IPS DF 6.9 (cell line): ENCODE measurements at places on chromosomes 4 and X.

DNA sequence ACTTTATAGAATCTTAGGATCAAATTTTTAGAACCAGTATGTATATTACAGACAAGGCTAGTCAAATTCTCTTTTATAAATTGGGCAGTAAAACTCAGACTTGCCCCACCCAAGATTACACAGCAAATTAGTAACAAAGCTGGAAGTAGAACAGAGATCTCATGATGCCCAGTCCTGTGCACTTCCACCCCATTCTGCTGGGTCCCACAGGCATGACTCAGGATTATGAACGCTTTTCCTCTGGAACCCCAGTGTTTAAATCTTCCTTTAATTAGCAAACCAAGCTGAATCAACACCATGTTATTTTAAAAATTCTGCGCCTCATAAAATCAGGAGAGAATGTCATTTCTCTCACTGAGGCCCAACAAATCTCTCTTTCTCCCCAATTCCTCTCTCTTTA is 1.5 kb upstream of the IL13RA2 start:
- H3K27ac ChIP-seq, result no peak overlapping the region
- H3K4me3 ChIP-seq, result no peak overlapping the region
- no peaks in the 10 kb centered on the region for H3K4me1 ChIP-seq
- no peaks in the 10 kb centered on the region for H3K27me3 ChIP-seq

- H3K27me3 ChIP-seq, result no peaks in the 10 kb centered on the region
- H3K4me1 ChIP-seq, result no peaks in the 10 kb centered on the region
- H3K4me3 ChIP-seq, result no peak overlapping the region
- no peaks in the 10 kb centered on the region for H3K36me3 ChIP-seq
- DNase-seq, result no peak
- H3K27ac ChIP-seq, result no peak overlapping the region
Measured at GRCh38 chr4:93658443-93658842, 170.1 kb upstream of the ATOH1 start.

GRCh38 chr4:53012738-53013137 is 150.6 kb downstream of the RASL11B start:
- no peaks in the 10 kb centered on the region for H3K27me3 ChIP-seq
- H3K36me3 ChIP-seq, result no peaks in the 10 kb centered on the region
- no peak overlapping the region for H3K4me3 ChIP-seq
- no peak overlapping the region for H3K27ac ChIP-seq

DNA sequence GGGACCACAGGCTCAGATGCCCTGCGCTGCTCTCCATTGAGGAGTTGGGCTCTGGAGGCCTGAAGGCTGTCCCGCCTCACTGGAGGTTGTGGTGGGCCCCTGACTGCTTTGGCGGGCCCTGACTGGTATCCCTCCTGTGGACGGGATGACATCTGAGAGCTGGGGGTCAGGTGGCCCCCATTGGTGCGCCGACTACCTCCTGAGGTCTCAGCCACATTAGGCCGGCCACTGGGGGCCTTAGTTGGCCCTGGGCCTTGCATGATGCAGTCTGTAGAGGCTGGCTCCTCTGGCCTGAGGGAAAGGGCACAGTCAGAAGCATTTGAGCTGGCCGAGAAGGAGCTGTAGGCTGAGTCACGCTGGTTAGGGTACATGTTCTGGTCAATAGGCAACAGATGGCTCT is 164.5 kb upstream of the DGKK start:
- H3K27ac ChIP-seq, result no peak overlapping the region
- no peaks in the 10 kb centered on the region for H3K4me1 ChIP-seq
- H3K4me3 ChIP-seq, result no peak overlapping the region
- H3K36me3 ChIP-seq, result no peaks in the 10 kb centered on the region
- no peak for DNase-seq

DNA sequence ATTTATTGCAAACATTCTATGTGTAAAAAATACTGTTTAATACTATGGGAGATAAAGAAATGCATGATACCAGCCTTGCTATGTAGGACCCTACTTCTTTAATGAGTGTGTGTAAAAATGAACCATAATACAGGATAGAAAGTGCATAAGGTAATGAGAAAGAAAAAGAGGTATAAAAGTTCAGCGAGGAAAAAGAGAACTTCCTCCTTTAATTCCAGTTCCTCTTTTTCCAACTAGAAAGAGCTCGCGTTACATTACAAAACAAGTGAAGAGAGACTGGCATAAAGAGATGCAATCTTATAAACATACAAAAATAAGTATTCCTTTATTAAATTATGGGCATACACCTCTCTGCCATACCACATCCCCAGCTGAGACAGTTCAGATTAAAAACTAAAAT is 77.4 kb downstream of the ANKRD17 start:
- no peaks in the 10 kb centered on the region for H3K4me1 ChIP-seq
- no peak overlapping the region for H3K4me3 ChIP-seq
- H3K27ac ChIP-seq, result no peak overlapping the region
- no peak for DNase-seq
- H3K27me3 ChIP-seq, result no peaks in the 10 kb centered on the region

- H3K36me3 ChIP-seq, result no peaks in the 10 kb centered on the region
- no peak overlapping the region for H3K4me3 ChIP-seq
- H3K27ac ChIP-seq, result no peak overlapping the region
- no peak for DNase-seq
Measured at GRCh38 chrX:38206036-38206435, 14.6 kb downstream of the SRPX start.

DNA sequence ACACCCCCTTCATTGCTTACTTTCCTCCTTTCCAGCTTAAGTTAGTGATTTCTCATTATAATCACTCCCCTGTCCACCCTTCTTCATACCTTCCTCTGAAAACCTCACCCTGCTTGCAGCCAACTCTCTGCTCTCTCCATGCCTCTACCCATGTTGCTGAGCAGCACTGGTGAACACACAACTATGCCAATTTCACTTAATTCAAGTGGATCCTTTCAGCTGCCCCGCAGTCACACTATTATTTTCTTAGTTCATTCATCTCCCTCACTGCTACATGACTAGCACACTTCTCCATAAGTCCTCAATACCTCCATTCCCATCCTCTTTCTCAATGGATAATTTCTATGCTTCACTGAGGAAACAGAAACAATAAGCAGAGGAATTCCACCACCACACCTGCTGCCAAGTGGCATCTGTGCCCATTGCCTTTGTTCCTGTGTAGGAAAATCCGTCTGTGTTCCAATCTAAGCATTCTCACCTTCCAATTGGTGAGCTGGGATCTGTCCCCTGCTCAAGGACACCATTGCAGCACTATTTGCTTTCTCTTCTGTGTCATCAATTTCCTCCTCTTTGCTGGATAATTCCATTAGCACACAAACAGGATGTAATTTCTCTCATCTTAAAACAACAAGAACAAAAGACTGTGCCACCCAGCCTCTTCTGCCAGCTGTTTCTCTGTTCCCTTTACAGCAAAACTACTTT is 25.2 kb upstream of the PRSS48 start:
- H3K4me3 ChIP-seq, result no peak overlapping the region
- no peaks in the 10 kb centered on the region for H3K27me3 ChIP-seq
- no peak for DNase-seq
- peak overlapping the region; percentile 48 for H3K27ac ChIP-seq
- H3K4me1 ChIP-seq, result peaks cover 4% of the 10 kb centered on the region; the same call in 1 of the 2 replicates

DNA sequence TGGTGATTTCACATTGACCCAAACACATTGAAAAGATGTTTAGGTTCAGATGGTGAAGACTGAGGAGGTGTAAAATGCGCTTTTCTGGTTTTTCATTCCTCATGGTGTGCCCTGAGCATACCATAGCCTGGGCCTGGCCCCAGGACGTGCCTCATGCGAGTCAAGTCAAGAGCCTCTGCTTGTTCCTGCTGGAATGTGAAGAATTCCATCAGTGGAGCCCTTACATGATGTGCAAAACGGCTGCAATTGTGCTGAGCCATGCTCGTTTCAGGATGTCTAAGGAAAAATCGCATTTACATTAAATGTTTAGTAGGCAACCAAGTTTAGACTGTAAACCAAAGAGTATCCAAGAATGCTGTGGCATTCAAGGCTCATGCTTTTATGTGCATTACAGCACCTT is 34.9 kb downstream of the GYG2 start:
- no peak for DNase-seq
- H3K36me3 ChIP-seq, result no peaks in the 10 kb centered on the region
- no peaks in the 10 kb centered on the region for H3K27me3 ChIP-seq
- no peaks in the 10 kb centered on the region for H3K4me1 ChIP-seq
- no peak overlapping the region for H3K27ac ChIP-seq

- H3K36me3 ChIP-seq, result no peaks in the 10 kb centered on the region
- H3K4me1 ChIP-seq, result peaks cover 3% of the 10 kb centered on the region
- no peak overlapping the region for H3K4me3 ChIP-seq
- H3K27me3 ChIP-seq, result no peaks in the 10 kb centered on the region
- H3K27ac ChIP-seq, result no peak overlapping the region
- DNase-seq, result no peak
Measured at GRCh38 chr4:3471098-3471760, 8.1 kb downstream of the DOK7 start.

- no peaks in the 10 kb centered on the region for H3K4me1 ChIP-seq
- DNase-seq, result no peak
- H3K36me3 ChIP-seq, result no peaks in the 10 kb centered on the region
- no peak overlapping the region for H3K27ac ChIP-seq
Measured at GRCh38 chrX:23826653-23827052, 43.7 kb downstream of the SAT1 start.

DNA sequence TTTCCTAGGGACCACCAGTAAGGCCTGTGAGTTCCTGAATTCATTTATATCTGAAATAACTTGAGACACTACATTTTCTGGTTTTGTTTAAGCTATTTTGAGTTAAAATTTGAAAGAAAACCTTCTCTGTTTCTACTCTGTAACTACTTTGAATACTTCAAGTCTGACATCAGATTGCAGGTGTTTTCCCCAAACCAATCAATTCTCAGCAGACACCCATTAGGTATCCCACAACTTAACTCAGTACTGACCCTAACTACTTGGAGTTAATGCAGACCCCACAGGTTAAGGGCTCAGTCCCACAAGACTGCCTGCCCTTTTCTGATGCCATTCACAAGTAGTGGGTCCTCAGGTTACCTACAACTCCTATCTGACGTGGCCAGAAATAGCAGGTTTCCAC is 1100.0 kb upstream of the SLIT2 start:
- H3K36me3 ChIP-seq, result no peaks in the 10 kb centered on the region
- no peaks in the 10 kb centered on the region for H3K27me3 ChIP-seq
- no peak overlapping the region for H3K4me3 ChIP-seq
- no peak overlapping the region for H3K27ac ChIP-seq

DNA sequence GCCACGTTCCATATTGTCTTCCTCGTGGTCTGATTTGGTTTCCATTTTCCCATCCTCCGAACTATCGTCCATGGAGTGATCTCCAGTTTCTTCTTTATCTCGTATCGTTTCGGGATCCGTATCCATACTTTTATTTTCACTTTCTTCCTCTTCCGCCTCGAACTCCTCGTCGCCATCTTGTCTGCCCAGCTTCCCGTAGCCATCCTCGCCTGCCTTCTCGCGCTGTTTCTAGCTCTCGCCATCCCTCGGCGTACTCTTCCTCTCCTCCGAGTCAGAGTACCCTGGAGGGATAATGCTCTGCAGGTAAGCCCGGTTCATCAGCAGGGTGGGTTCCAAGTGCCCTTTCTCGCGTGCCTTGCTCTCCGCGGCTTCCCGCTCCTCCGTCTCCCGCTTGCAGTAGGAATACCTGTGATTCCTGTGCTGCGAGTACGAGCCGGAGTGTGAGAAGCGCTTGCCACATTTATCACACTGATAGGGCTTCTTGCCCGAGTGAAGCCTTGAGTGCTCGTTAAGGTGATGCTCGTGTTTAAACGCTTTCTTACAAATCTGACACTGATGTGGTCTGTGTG is 134.5 kb upstream of the TAPT1 start:
- DNase-seq, result no peak
- H3K27ac ChIP-seq, result no peak overlapping the region
- no peaks in the 10 kb centered on the region for H3K36me3 ChIP-seq
- no peak overlapping the region for H3K4me3 ChIP-seq
- H3K4me1 ChIP-seq, result no peaks in the 10 kb centered on the region

- H3K36me3 ChIP-seq, result no peaks in the 10 kb centered on the region
- no peak overlapping the region for H3K4me3 ChIP-seq
- H3K4me1 ChIP-seq, result no peaks in the 10 kb centered on the region
- no peaks in the 10 kb centered on the region for H3K27me3 ChIP-seq
- DNase-seq, result no peak
Measured at GRCh38 chrX:53481093-53481492, 46.9 kb upstream of the HSD17B10 start.

DNA sequence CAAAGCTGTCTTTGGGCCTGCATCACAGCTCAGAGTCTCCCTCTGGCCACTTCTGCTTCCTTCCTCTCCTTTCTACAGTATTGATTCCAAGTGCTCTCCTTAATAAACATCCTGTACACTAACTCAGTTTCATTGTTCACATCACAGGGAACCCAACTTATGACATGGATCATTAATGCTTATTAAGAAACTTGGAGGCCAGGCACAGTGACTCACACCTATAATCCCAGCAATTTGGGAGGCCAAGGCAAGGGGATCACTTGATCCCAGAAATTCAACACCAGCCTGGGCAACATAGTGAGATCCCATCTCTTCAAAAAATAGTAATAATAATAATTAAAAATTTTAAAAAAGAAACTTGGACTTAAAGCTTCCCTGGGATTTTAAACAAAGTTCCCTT is 89.2 kb upstream of the EFHC2 start:
- no peak overlapping the region for H3K4me3 ChIP-seq
- no peak overlapping the region for H3K27ac ChIP-seq
- no peaks in the 10 kb centered on the region for H3K4me1 ChIP-seq
- H3K36me3 ChIP-seq, result no peaks in the 10 kb centered on the region
- DNase-seq, result peak; percentile 31

- H3K27me3 ChIP-seq, result no peaks in the 10 kb centered on the region
- H3K27ac ChIP-seq, result no peak overlapping the region
- H3K4me3 ChIP-seq, result no peak overlapping the region
- no peaks in the 10 kb centered on the region for H3K36me3 ChIP-seq
- no peak for DNase-seq
Measured at GRCh38 chrX:154334496-154334895, 38.9 kb downstream of the TKTL1 start.

GRCh38 chr4:158768555-158769174 is at the start of gene FNIP2:
TSS of gene FNIP2 (plus strand) at chr4:158769026. CDS start at chr4:158769213, 187 bp downstream.
- H3K4me1 ChIP-seq, result peaks cover 2% of the 10 kb centered on the region; the same call in 1 of the 2 replicates
- peak within 1 kb of the TSS; percentile 83 for H3K4me3 ChIP-seq
- peak; percentile 22 for DNase-seq
- no peaks in the 10 kb centered on the region for H3K36me3 ChIP-seq
- no peak within 1 kb of the TSS for H3K27ac ChIP-seq

- peaks cover 2% of the 10 kb centered on the region for H3K36me3 ChIP-seq
- H3K27ac ChIP-seq, result no peak overlapping the region
- no peak overlapping the region for H3K4me3 ChIP-seq
- no peaks in the 10 kb centered on the region for H3K4me1 ChIP-seq
Measured at GRCh38 chr4:169122422-169122821, 112.4 kb upstream of the CBR4 start.

GRCh38 chrX:13816643-13817627 is at the start of gene GPM6B:
TSS of gene GPM6B (minus strand) at chrX:13817093. CDS start at chrX:13816904, 189 bp downstream.
- DNase-seq, result no peak
- no peaks in the 10 kb centered on the region for H3K36me3 ChIP-seq
- H3K4me3 ChIP-seq, result no peak within 1 kb of the TSS
- H3K27ac ChIP-seq, result no peak within 1 kb of the TSS
- H3K27me3 ChIP-seq, result no peaks in the 10 kb centered on the region

- H3K27me3 ChIP-seq, result no peaks in the 10 kb centered on the region
- no peak overlapping the region for H3K27ac ChIP-seq
- DNase-seq, result no peak
Measured at GRCh38 chr4:102632241-102633065, 128.3 kb downstream of the MANBA start.
